NCI-H1092 treated with DMSO at 0.1 percent for 48 hours (cell line): ENCODE measurements at places on chromosomes 16 and 17.

DNA sequence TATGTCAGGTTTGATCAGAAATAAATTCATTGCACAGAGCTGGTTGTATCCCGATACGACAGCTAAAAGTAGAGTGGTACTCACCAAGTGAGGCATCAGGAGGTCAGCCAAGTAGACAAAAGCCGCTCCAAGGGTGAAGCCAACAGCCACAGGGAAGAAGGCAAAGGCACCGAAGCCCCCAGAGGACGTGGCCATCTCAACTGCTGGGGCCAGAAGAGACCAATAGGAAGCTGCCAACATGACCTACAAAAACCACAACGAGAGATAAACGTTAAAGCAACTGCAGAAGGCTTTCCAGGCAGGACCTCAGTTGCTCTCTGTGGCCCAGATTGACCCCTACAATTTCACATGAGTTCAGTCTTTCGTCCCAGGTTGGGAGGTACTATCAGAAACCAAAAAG, 61.0 kb downstream of the SLC39A11 start:
- no peak for DNase-seq

GRCh38 chr16:90026135-90026534, 6.9 kb upstream of the DBNDD1 start:
- DNase-seq: no peak

DNA sequence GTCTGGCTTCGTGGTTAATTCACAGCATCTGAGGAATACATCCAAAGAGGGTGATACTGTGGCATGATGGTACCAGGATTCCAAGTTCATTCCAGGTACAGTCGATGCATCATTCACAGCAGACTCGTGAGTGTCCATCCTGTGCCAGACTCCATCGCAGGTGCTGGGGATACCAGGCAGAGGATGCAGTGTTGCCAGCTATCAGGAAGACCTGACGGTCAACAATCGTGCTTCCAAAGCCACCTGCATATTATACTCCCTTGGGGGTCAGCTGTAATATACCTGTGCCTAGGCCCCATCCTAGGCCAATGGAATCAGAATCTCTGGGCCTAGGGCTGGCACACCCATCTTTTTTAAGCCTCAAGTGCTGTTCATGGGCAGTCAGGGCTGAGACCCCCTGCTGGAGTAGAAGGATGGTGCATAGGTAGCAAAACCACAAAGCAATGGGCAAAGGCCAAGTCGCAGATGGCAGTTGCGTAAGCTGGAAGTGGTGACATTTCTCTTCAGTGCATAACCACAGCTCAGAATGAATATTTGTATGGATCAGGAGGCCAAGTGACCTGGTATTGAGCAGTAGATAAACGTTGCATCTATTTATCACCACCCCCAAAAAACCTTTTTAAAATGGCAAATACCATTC, 42.9 kb upstream of the C16orf78 start:
- no peak for DNase-seq

- no peak for DNase-seq
These were observed 364.6 kb downstream of the CDH13 start for GRCh38 chr16:82991410-82991809.

- peak; percentile 54 for DNase-seq
These were observed 25.2 kb upstream of the USP36 start for GRCh38 chr17:78865682-78866390.

- DNase-seq: no peak
These were observed 656 bp upstream of the IGFBP4 start for GRCh38 chr17:40442392-40443195.

DNA sequence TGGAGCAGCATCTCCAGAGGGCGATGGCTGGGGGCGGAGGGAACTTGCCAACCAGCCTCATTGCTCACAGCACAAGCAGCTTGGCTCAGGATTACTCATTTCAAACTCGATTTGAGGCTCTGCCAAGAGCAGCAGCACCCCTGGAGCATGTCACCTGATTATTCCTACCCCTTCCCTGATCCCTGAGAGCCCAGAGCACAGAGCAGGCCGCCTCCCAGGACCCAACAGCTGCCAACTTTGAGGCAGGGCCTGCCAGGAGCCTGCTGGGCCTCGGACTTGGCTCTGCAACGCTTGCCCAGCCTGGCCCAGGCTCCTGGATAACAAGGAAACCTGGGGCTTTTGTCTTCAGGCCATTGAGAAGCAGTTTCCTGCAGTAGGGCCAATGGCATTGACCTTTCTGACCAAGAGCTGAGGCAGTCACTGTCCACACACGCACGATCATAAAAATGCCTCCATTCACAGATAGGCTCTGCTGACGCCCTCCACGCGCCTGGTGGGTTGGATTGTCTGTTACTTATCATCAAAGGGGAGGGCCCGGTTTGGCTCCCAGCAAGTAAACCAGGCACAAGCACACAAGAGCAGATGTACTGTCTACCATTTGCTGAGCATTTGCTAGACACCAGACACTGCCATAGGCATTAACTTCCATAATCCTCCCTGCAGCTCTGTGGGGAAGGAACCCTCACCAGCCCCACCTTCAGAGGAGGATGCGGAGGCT, 406.6 kb upstream of the EEF2KMT start:
- peak; percentile 48 for DNase-seq

GRCh38 chr17:17783116-17783824, 53.5 kb downstream of the SREBF1 start:
- peak; percentile 55 for DNase-seq

DNA sequence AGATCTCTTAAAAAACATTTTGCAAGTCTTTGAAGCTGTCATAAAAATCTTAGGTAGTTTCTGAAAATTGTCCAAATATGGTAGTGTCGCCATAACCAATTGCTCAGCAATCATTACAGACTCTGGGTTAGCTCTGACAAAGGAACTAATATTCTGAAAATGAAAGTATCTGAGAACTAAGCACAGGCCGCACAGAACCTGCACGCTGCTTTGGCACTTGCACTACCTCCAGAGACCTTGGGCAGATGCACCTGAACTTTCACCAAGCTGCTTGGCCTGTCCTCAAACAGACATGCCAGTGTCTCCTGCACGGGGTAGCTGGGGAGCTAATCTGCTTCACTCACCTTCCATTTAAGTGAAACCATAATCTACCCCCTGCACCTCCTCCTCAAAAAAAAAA, 317.0 kb downstream of the MAF start:
- no peak for DNase-seq

- DNase-seq: no peak
These were observed 131.0 kb upstream of the PSMD7 start for GRCh38 chr16:74165566-74166080.

DNA sequence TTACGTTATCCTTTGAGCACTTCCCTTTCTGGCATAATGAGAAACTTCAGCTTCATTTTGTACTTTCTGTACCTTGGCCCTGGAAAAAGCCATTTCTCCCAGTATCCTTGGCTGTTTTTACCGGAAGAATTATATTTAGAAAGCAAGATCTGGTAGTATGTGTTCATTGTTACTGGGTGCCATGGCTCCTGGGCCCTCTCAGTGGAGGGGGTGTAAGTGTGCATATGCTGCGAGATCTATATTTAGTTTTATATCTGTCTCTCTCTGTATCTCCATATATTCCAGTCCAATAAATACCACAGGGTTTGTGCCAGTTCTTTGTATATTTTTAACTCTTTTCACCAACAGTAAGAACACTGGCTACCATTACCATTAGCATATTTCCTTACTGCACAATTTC, 17.7 kb downstream of the ATP2C2 start:
- no peak for DNase-seq

- no peak for DNase-seq
These were observed 57.1 kb downstream of the HAPSTR1 start for GRCh38 chr16:9148374-9149015.

- DNase-seq: no peak
These were observed 160.3 kb downstream of the NTN1 start for GRCh38 chr17:9181640-9182039.

GRCh38 chr16:85330694-85331188, 218.5 kb upstream of the CIBAR2 start:
- peak; percentile 73 for DNase-seq

GRCh38 chr17:22570144-22570845, 878.0 kb downstream of the KCNJ18 start:
- DNase-seq: no peak

GRCh38 chr16:18018376-18018775, 318.2 kb downstream of the NPIPA8 start:
- no peak for DNase-seq

GRCh38 chr17:3808701-3809100, 7.7 kb upstream of the ITGAE start:
- DNase-seq: no peak

DNA sequence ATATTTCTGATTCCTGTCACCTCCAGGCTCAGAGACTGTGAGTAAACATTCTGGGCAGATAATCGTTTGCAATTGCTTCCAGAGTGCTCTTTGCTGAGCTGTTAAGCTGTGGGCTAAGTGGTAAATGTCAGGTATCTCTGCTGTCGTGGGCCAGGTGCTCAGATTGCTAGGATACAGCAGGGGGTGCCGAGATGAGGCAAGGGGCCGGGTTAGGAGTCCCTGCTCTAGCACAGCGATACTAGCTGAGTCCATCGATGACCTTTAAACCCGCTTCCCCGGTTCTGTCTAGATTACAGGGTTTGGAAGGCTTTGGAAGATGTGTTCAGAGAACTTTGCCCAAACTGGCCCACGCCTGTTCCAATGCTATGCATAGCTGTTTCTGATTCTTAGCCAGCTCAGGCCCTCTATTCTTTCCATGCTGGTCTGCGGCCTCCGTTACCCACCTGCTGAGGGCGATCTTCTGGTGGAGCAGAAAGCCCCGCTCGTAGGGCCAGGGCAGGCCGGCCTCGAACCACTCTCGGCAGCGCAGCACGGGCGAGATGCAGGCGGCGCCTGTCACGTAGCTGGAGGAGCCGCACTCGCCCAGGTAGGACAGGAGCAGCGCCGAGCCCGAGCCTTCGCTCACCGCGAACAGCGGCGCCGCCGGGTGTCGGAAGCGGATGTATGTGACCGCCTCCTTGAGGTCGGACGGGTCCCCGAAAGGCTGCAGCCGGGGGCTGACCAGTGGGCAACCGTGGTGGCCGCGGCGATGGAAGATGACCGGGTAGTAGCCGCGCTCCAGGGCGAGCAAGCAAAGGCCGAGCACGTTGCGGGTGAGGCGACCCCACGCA, 979 bp downstream of the ABHD15 start:
- peak; percentile 28 for DNase-seq

- DNase-seq: peak; percentile 16
These were observed 31.5 kb upstream of the FBXW10B start for GRCh38 chr17:15650741-15651582.

DNA sequence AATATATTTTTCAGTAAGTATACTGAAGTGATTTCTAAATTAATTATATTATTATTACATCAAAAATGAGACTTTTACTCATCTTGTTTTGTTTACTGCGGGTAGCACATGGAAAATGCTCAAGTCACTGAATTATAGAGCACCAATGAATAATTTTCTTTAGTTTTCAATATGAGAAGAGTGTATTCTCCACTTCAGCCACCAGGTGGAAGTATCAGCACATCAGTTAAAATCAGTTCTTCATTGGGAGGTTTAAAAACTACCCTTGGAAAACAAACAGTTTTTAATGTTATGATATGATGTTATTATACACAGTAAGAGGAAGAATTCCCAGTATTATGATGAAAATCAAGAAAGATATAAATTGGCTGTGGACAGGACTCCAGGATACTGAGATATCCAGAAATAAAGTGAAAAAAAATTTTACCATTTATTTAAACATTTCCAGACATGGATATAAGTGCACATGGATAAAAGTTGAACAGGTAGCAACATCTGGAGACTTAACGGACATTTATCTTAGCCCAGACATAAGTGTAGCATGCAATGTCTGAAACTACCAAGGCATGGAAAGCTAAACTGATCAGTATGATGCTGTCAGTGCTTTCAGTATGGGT, 467.3 kb downstream of the KCNJ2 start:
- peak; percentile 62 for DNase-seq

DNA sequence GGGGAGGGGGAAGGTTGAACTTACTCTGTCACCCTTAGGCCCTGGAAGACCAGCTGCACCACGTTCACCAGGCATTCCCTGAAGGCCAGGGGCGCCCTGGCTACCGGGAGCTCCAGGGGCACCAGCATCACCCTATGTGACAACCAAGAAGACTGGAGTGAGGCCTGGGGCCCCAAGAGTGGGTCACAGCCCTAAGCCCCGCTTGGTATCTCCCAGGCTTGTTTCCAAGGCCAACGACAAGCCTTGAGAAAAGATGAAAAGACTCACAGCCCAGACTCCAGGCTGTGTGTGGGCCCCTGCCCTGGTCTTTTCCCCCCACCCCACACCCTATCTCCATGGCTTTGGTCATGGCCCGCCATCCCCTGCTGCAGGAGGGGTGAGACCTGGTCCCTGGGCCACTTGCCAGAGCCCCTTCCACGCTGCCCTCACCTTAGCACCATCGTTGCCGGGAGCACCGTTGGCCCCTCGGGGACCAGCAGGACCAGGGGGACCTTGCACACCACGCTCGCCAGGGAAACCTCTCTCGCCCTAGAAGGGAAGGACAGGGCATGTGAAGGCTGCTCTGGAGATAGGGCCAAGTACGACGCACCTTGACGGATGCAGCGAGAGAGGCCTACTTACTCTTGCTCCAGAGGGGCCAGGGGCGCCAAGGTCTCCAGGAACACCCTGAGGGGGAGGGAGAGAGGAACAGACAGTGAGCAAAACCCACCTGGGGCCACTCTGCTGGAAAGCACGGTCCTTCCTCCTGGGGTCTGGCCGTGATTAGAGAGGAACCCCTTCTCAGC, 9.9 kb downstream of the COL1A1 start:
- no peak for DNase-seq

DNA sequence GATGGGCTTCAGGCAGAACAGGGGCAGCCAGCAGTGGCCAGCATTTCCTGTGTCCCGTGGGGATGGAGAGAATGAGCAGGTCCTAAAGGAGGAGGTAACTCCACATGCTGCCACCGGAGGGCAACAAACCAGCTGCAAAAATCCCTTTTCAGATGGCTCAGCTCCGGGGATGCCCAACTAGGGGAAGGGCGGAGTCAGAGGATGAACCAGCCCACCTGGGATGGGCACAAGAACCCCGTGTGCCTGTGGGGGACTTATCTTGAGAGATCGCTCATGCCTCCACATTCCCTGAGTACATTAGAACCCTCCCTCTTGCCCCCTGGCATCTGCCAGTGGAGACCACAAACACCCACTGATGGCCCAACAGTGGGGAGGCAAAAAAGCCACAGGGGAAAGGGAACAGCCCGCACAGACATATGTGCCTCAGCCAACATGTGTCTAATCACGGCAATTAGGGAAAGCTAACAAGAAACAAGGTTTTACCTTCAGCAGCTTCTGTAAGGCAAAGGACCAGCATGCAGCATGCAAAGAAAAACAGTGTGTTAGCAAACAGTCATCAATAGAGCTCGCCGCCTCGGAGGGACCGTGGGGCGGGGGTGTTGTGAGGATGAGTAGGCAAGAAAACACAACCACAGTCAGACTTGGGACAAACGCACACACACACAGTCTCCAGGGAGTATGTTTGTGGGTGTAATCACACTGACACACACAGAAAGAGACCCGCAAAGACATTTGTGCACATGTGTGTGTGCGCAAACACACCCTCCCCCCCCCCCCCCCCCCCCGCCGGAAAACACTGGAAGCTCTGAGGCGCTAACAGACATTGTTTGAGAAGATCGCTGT, 64.0 kb downstream of the MYO18A start:
- peak; percentile 39 for DNase-seq

DNA sequence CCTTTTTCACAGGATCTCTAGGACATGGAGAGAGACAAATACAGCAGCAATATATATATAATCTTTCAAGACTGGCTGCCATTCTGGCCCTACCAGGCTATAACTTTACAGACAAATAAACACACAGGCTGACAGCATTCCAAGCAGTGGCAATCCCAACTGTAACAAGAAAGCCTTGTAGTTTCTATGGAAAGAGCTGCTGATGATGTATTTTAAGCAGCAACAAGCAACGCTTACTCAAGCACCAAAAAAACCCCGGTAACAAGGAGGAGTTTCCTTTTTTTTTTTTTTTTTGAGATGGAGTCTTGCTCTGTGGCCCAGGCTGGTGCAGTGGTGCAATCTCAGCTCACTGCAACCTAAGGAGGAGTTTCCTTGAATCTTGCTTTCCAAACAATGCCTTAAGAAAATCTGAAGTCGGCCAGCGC, 23.2 kb downstream of the LSM12 start:
- no peak for DNase-seq
